CD4-positive, alpha-beta T cell treated with Interferon alpha-2 for 1 hour (primary cell): ENCODE measurements at places on chromosomes 5 and 9.

- DNase-seq = peak; percentile 8
Measured at GRCh38 chr5:13987843-13988464, 43.5 kb upstream of the DNAH5 start.

DNA sequence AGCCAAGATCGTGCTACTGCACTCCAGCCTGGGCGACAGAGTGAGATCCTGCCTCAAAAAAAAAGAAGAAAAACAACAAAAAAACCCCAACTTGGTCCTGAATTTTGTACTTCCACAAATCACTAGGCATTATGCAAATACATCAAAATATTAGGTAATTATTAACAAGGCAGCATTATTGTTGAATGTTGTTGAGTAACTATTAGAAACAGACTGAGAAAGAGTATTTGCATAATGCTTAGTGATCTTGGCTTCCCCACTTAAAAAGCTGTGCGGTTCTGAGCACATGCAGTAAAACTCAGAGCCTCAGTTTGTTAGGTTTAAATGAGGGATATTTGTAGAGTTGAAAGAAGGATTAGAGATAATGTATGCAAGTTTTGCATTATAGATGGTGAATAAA, 64.2 kb downstream of the SCAMP1 start:
- DNase-seq = no peak

DNA sequence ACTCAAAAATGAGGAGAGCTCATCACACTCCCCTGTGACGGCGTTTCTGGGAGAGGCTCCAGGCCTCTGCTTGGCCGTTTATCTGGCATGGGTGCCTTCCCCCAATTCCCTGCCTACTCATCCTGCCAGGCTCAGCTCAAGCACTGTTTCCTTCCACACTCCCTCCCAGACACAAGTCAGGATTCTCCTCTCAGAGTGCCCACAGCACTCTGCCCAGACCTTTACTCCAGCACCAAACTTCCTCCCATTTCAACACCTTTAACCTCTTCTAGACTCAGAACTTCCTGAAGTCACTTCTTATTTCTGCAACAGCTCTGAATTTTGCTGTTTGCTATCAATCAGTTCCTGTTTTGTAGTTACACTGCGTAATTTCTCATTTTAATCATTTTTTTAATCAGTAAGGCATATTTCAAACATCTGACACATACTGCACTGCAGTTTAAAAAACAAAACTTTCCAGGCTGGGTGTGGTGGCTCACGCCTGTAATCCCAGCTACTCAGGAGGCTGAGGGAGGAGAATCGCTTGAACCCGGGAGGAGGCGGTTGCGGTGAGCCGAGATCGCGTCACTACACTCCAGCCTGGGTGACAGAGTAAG, 16.0 kb downstream of the TRMO start:
- DNase-seq = peak; percentile 54

GRCh38 chr9:136274786-136275654, 28.9 kb downstream of the CCDC187 start:
- no peak for DNase-seq

- no peak for DNase-seq
Measured at GRCh38 chr9:124894035-124894740, 32.3 kb downstream of the ARPC5L start.

DNA sequence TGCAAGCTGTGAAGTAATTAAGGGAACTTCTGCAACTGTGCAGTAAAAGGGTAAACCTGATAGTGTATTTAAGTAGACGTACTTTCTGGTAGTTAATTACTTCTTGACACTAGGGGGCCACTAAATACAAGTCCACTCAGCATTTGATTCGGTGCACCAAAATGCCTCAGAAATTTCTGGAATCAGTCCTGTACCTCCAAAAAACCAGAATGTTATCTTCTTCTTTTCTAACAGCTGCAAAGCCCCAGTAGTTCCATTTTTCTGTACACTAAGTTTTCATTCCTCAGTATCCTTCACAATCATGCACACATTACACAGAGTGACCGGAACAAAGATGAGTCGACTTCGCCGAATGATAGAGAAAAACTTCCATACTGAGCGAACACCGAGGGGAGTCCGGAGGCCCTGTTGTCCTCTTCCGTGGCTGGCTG, 484 bp downstream of the GFM2 start:
- DNase-seq = peak; percentile 53

DNA sequence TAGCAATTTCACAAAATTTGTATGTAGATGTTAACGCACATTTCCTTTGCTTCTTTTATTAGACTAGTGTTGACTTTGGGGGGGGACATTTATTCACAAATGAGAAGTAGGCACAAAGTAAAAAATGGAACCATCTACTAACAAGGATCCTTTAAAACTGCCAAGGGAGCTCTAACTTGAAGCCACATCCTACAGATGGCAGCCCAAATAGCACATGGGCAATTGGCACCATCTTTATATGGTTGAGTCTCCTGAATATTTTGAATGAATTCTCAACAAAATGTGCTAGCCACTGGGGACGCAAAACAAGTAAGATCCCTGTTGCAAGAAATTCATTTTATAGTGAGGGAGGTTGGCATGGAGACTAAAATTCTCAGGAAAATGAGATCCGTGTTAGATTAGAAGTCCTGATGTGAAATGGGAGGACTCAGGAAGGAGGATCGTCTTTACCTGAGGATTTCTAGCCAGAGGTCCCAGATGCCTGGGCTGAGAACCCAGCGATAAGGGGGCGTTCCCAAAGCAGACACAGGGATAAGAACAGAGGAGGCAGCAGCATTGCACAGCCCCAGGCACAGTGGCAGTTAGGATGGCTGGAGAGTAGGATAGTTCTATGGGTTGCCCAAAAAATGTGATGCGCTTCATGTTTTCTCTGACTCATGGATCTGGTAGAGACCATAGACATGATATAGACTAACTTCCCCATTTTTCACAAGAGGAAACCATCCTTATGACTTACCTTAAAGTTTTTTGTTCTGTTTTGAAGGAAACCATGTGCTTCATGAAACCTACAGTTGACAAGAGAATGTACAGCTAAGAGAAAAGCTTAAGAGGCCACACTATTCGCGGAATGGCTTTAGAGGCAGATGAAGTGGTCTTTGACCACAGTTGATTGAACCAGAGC, 37.4 kb downstream of the C9orf152 start:
- DNase-seq = no peak

- no peak for DNase-seq
Measured at GRCh38 chr9:129501771-129502319, 119.1 kb downstream of the C9orf50 start.

DNA sequence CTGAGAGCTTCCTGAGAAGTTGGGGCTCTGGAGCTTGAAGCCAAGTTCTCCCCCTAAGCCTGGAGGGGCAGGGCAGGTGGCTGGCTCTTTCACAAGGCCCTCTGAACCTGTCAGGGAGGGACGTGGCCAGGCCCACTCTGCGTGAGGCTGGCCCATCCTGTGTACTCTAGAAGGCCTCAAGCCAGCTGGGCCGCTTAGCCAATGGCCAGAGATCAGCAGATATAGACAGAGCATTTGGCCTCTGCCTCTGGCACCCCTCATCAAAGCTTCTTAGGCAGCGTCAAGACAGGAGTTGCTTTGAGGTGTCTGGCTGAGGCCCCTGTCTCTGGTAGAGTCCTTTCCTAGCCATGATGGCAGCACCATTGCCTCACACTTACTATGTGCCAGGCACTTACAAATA, 105.6 kb downstream of the FGF18 start:
- DNase-seq = no peak

- DNase-seq = no peak
Measured at GRCh38 chr5:95022967-95023695, 261.8 kb downstream of the MCTP1 start.

GRCh38 chr5:57410374-57411320, 72.0 kb downstream of the ACTBL2 start:
- no peak for DNase-seq

DNA sequence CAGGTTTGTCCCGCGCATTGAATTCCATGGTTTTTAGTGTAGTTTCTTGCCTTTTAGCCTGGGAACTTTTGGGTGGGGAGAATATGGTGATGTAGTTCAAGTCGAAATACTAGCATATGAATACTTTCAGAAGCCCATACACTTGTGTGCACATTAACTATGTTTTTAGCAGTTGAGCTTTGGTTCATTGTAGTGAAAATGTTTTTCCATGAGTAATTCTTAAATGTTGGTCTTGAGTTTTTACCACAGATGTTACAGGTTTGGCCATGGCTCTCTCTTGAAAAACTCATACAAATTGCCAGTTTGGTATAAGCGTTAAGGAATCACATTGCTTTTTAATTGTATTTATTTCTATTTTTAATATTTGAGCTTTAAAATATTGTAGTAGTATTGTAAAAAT, 45.6 kb downstream of the TRIO start:
- DNase-seq = no peak

DNA sequence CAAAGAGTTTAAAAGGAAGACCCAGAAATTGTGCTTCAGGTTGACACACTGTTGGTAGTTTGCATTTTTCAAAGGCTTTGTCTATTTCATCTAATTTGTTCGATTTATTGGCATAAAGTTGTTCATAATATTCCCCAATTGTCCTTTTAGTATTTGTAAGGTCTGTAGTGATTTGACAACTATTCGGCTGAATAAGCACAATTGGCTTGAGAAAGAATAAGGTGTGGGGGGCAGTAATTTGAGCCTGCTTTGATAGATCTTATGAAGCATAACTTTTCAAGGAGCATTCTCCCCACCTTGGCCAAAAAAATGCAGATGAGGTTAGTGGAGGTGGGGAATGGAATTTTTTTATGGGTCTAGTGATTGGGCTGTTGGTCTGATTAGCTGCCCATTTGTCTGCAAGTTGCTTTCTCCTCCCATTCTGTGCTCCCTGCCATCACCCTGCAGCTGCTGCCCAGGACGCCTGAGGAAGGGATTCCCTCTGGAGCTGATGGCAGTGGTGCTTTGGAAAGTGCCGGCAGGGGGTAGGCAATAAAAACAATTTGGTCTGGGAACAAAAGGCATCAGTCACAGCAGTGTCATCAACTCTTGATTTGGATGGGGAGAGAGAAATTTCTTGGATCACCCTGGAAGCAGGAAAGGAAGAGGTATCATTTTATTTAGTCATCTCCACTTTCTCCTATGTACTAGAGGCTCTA, 26.6 kb downstream of the WNT8A start:
- DNase-seq = no peak

DNA sequence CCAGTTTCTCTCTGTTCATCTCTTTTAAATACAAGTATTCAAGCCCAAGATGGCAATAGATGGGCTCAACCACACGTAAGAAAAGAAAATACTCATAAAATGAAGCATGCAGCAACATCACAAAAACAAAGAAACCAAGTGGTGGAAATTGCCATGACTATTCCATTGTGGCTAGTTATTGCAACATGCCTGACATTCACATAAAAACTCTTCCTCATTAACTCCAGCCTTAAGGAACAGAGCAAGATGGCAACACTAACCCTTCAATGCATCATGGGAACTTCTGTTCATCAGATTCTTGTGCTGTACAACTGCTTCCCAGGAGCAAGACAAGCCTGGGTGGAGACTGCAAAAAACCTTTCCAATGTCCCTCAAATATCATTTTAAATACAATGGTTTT, 1.4 kb upstream of the GLIS3 start:
- DNase-seq = no peak

GRCh38 chr9:101119206-101119819, 90.8 kb downstream of the PLPPR1 start:
- no peak for DNase-seq

GRCh38 chr5:112921833-112922817, at the start of gene REEP5:
REEP5 (minus strand) TSS chr5:112922227; CDS start chr5:112922190, 37 bp downstream.
- peak; percentile 88 for DNase-seq

- no peak for DNase-seq
Measured at GRCh38 chr5:36908544-36909260, 32.1 kb downstream of the NIPBL start.

GRCh38 chr5:116938488-116938887, 363.9 kb upstream of the SEMA6A start:
- no peak for DNase-seq

DNA sequence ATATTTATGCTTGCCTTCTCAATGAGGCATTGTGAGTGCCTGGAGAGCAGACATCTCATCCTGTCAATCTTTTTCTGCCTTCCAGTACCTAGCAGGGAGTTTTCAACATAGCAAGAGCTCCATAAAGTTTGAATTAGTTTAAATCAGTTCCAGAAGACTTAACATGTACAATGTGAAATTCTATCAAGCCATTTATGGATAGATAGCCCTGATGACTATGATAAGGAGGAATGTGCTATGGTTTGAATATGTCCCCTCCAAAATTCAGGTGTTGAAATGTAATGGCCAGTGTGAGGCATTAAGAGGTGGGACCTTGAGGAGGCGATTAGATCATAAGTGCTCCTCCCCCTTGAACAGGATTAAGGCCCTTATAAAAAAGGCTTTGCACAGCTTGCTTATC, 306.9 kb upstream of the SMARCA2 start:
- no peak for DNase-seq

- DNase-seq = no peak
Measured at GRCh38 chr9:81683704-81684103, 5.6 kb downstream of the TLE1 start.
